Stimulated activated CD8-positive, alpha-beta memory T cell treated with anti-CD3 and anti-CD28 coated beads, Interleukin-12 subunit alpha, Interleukin-12 subunit beta, amount 100 ng/mL, for 1 hour (primary cell): ENCODE measurements at places on chromosomes 7 and 10.

- DNase-seq, result no peak
Measured at GRCh38 chr10:99360934-99361333, 31.8 kb downstream of the CNNM1 start.

- DNase-seq, result no peak
Measured at GRCh38 chr7:12788591-12788990, 101.2 kb downstream of the ARL4A start.

DNA sequence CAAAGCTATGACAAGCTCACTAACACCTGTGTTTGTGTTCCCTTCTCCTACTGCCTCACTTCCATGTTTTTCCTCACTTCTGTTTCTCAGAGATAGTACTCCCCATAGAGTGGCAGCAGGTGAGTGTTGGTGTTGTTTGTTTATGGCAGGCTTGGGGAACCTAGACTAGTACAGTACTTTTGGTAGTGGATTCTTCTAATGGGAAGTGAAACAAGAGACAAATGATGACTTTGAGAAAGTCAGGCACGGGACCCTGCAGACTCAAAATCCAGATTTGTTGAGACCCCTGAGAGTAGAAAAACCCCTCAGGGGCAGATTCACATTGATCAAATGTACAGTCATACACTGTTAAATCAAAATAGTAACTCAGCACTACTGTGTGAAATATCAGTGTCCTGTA is 6.4 kb upstream of the CFAP69 start:
- DNase-seq, result no peak

- DNase-seq, result no peak
Measured at GRCh38 chr7:143456992-143457793, 13.9 kb downstream of the TAS2R60 start.

DNA sequence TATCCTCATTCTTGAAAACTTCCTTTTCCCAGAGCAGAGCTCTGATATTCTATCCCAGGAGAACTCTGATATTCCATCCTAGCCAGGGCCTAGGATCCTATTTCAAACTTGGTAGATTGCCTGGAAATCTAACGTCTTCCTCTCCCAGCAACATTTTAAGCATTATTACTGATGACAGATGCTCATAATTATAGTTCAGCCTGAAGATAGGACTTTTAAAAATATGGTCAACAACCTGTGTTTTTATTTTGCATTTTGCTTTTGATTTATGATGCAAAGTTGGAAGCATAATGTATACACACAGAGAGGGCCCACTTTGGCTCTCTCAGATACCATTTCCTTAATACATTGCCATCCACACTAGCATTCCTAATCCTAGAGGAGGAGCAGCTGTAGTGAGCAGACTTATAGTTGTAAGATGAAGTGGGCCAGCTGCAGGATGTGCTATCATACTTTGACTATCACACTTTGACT is 457.4 kb upstream of the TPK1 start:
- no peak for DNase-seq

GRCh38 chr10:132713421-132714095 is 72.4 kb downstream of the NKX6-2 start:
- DNase-seq, result no peak

GRCh38 chr7:80330434-80330833 is 181.4 kb downstream of the GNAT3 start:
- DNase-seq, result no peak

DNA sequence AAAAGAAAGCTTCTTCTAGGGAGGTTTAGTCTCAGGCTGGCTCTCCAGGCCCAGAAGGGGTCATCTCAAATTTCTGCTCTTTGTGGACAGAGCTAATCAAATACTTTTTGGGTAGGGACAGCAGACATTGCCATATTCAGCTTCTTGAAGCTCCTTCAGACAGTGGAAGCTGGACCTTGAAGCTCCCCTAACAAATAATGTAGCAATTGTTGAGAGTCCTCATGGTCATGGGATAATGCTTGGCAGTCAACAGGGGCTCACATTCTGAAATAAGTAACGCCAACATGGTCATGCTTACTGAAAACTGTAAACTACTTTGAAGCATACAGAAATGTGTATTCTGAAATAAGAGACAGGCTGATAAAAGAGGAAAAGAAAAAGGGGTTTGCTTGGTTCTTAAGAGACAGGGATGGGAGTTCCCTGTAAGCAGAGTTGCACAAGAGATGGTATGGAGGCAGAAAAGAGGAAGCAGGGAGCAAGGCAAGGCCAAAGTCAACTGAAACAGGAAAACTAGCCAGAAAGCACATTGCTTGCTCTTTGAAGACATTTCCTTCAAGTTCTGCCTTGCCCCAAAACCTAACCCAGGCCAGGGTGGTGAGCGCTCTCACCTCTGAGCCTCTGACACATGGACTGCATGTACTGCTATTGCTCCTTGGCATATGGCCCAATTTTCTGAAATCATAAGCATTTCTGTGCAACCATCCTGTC is 53.1 kb upstream of the KMT2E start:
- no peak for DNase-seq

DNA sequence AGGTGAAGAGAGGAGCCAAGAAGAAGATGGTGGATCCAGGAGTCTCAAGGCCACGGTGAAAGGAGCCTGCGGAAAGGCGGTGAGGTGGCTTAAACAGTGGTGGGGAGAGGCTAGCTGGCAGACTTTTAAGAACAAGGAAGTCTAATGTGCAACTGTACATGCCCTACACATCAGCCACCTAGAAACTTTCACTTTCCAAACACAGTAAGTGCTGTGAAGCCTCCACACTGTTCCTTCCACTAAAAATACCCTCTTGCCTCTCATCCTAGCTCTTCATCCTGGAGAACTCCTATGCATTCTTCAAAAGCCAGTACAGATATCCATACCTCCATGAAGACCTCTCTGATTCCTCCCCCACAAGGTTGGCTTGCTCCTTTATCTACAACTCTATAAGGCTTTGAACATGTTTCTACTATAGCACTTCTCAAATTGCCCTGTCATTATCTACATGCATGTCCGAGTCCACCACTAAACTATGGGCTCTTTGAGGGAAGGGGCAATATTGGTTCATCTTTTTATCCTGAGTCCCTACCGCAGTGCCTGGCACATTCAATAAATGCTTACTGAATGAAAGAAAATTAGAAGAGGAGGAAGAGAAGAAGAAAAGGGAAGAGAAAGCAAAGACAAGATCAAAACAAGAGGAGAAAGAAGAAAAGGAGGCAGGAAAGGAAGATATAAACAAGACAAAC is 54.2 kb downstream of the DNAJC12 start:
- no peak for DNase-seq

DNA sequence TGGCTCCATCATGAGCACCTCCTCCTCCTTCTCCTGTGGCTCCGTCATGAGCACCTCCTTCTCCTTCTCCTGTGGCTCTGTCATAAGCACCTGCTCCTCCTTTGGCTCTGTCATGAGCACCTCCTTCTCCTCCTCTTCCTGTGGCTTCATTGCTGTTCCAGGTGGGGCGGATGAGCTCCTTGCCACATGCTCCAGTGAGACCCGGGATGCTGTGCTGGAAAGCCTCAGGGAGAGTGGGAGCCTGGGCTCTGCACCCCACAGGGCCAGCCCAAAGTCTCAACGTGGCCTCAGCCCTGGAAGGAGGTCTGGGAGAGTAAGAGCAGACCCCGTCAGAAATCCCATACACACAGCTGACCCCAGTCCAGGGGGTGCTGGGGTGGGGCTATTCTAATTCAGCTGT is 380.7 kb downstream of the TCERG1L start:
- DNase-seq, result no peak

- DNase-seq, result no peak
Measured at GRCh38 chr10:16966991-16967865, 150.0 kb upstream of the RSU1 start.

DNA sequence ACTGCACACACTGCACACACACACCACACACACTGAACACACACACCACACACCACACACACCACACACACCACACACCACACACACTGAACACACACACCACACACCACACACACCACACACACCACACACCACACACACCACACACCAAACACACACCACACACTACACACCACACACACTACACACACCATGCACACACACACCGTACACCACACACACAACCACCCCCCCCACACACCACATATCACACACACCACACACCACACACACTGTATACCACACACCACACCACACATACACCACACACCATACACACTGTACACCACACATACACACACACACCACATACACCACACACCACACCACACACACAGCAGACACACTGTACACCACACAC is 59.5 kb downstream of the FAM204A start:
- DNase-seq, result no peak

GRCh38 chr7:69748530-69748929 is 150.3 kb downstream of the AUTS2 start:
- no peak for DNase-seq

DNA sequence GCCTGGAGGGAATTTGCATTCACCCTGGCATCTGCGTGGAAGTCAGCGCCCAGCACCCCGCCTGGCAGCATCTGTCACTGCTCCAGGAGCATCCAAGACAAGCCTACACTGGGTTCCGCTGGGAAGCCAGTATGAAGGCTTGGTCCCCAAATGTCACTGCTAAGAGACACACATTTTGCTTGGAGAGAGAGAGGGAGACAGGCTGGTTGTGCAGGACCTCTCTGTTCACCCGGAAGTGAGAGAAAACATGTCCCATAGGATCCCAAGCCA is 119.5 kb downstream of the SEC23IP start:
- DNase-seq, result no peak

DNA sequence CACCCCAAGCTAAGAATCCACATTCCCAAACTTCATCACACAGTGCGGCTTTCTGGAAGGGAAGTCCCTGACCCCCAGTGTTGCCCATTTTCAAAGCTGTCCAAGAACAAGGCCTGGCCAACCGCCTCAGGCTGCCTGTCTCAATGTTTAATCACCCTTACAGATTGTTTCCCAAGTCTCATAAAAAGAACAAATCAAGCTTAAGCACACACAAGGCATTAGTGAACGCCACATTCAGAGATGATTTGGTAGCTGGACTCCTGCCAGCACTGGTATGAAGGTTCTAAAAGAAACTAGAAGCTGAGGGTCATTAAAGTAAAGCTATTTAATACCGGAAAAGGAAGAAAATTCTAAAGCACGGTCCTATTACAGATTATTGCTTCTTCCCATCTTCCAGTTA is 35.6 kb downstream of the C10orf90 start:
- no peak for DNase-seq

DNA sequence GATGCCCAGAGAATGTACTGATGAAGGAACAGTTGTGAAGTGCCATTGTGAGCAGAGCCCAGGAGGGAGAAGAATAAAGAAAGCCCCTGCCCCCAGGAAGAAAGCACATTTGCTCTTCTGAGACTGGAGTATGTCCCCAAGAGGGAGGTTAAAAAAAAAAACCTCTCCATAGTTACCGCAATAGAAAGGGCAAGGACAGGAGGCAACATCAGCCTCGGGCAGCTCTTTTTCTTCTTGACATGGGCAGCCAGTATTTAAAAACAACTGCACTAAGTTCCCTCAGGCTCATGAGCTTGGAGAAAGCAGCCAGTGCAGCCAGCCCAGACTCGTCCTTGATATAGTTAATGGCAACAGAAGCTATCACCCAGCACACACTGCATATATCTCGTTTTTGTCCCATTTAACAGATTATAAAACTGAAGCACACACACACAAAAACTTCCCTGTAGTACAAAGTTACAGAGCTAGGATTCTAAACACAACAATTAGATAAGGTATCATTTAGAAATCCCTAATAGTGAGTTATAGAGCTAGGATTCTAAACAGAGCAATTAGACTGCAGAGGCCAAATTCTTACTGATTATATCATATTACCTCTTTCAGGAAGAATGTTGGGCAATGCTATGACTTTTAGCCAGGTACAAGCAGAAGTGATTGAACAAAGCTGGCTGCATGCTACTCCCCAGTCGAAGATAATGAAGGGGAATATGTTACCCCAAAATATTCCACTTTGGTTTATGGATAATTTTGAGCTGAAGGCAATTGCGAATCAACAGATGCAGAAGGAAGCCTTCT is 823.5 kb downstream of the GRID1 start:
- no peak for DNase-seq

DNA sequence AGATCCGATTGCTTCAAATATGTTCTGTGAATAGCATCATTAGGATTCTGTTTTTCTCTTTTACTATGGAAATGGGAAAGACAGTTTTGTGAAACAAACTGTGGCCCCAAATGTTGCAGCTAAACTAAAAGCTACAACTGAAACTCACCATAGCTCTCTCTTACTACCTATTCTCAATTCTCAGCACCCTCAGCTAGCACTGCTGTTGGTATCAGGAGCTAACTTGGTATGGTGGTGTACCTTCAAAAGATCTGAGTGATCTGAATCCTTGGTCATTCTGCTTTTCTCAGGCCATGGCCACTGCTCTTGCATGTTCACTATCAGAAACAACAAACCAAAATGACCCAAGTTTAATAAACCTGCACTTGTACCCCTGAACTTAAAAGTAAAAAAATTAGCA is 1208.0 kb downstream of the SORCS1 start:
- no peak for DNase-seq

DNA sequence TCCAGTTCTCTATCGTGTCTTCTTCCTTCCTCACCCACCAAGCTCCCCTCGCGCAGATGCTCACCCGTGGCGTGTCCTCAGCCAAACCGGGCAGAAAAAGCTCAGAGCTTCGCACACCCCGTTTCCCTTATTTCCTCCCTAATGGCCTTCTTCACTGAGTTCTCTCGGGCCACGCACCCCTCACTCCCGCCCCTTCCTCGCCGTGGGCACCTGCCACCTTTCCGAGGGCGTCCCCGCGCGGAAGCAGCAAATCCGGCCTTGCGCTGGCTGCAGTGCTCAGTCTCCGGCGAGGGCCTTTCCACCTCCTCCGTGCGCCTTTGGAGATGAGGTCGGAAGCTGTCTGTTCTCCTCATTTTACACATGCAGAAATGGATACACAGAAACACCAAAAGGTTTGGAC is 12.4 kb upstream of the CALML3 start:
- DNase-seq, result no peak

DNA sequence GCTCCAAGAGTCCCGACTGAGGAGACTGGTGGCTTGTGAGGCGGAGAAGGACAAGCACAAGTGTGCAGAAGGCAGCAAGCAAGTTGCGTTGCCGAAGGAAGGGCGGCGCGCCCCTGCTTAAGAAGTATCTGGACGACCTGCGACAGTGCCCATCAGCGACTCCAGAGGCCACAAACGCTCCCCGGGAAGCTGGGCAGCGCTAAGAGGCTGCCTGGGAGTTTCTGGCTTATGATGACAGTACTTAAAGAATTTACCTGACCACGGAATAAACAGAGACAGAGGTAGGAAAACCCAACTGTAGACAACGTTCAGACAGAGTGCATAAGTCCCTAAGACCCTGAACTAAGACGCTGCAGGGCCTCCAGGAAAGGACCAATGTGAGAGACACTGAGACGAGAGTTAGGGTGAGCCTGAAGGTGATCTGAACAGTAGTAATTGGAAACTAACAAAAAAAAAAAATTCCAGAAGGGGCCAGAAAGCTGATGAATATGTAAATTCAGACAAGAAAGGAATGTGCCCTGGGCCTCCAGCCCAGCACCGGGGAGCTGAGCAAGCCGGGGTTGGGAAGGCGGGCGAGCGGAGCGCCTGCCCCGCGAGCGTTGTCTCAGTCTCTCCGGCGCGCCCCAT is 1.0 kb downstream of the OSBPL3 start:
- no peak for DNase-seq
